ENCODE measurements at places on chromosomes 2 and 18. TPM values are rescaled to one million over a fixed set of nuclear protein-coding genes. Genes with fewer than 3 reads are reported as not detected.

DNA sequence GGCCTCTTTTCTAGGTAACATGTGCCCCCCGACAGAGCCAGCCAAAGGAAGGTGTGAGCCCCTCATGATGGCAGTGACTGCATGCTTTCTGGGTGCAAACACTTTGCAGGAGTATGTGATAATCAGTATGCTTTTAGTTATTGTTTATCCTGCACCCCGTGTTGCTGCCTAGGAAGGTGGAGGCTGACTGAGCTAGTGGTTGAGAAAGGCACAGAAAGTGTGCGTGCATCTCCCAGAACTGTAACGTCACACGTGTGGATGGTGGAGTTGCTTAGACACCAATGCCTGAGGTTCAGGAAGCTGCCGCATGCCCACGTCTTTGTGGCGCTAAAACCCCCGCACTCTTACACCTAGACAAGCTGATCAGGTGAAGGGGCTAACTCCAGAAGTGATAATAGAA, 580 bp downstream of the MC2R start:
- no peak for DNase-seq

- no peak for DNase-seq
Measured at GRCh38 chr2:208627110-208627884, 220.7 kb downstream of the PTH2R start.

GRCh38 chr2:238449909-238450417, 23.2 kb downstream of the ASB1 start:
- no peak for DNase-seq

DNA sequence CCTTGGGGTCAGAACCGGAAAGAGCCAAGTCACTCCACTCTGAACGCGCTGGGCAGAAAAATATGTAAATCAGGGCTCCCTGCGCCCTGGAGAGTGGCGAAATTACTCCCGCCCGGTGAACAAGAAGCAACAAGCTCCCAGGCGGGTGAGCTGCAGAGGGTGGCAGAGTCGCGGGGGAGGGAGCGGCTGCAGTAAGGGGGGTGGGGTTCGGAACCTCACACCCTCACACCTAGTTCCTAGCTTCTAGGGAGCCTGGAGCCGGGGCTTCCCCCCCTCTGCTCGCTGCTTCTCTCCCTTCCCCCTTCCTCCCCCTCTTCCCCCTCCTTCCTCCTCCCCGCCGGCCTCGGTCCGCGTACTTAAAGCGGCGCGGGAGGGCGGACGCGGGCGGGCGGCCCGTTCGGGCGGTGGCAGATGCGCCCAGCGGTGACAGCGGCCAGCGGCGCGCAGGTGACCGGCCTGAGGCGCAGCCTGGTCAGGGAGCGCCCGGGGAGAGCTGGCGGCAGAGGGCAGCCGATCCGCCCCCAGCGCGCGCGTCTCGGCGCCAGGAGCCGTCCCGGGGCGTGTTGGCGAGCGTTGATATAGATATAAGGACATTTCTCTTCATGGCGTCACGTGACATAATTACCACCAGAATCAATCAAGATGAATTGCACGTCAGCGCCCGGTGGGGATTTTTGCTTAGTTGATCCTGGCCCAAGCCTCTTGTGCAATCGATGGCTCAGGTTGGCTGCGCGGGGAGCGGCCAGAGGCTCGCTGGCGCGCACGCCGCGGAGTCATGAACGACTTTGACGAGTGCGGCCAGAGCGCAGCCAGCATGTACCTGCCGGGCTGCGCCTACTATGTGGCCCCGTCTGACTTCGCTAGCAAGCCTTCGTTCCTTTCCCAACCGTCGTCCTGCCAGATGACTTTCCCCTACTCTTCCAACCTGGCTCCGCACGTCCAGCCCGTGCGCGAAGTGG, at the start of gene HOXD11:
Gene HOXD11, plus strand, starts transcription at position 700 of the 959 bp plus-strand sequence. Its CDS starts 76 bp downstream, at position 776.
- DNase-seq, result no peak

- DNase-seq, result no peak
Measured at GRCh38 chr2:114543236-114543766, 100.9 kb downstream of the DPP10 start.

GRCh38 chr18:54109131-54109683, 115.3 kb downstream of the MBD2 start:
- DNase-seq, result no peak

- DNase-seq, result no peak
Measured at GRCh38 chr2:11656252-11656651, 13.7 kb downstream of the NTSR2 start.

- no peak for DNase-seq
Measured at GRCh38 chr18:76914314-76914713, 92.0 kb downstream of the ZNF236 start.

- no peak for DNase-seq
Measured at GRCh38 chr2:17709897-17710296, 43.7 kb downstream of the SMC6 start.

DNA sequence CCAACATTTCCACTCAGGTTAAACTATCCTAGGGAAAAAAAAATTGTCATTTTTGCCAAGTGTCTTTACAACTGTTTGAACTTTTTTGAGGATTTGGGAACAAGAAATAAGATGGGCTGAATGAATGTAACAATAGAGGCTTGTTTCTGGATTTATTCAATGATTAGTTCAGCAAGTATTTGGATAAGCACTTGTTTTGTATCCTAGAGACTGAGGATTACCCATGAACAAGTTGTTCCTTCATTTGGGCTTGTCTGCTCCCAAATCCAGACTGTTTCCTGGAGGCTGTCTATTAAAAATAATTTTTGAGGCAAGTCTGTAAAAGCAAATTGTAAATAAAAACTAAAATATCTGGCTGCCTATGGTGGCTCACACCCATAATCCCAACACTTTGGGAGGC, 62.0 kb upstream of the CSRNP3 start:
- no peak for DNase-seq

DNA sequence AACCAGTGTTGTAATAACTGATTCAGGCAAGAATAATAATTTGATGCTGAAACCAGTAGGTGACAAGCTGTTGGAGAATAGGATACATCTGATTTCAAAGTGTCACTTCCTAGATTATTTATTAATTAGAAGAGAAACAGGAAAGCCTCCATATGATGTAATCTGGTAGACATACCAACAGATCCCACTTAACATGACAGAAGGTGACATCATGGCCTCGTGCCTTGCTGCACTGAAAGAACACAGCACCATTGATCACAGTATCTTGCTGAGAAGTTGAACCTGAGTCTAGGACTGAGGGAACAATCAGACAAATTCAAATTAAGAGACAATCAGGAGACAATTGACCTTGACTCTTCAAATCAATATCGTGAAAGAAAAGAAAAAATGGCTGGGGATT, 131.6 kb upstream of the DLGAP1 start:
- DNase-seq, result no peak

The POU3F3 gene
- polyA plus RNA-seq, result not detected

The COLEC12 gene
- polyA plus RNA-seq, result 55.1 TPM

The SULT1C2 gene
- not detected for polyA plus RNA-seq

The SCN2A gene
- 0.05 TPM for polyA plus RNA-seq

The GYPC gene
- polyA plus RNA-seq, result 236 TPM

The VWA3B gene
- not detected for polyA plus RNA-seq

The TMEM247 gene
- polyA plus RNA-seq, result not detected

The GAREM2 gene
- polyA plus RNA-seq, result 1.3 TPM

The CXCR1 gene
- polyA plus RNA-seq, result not detected

The DTNB gene
- polyA plus RNA-seq, result 9.2 TPM

All from BJ (cell line).